ENCODE measurements at places on chromosomes 3 and 15. TPM values are rescaled to one million over a fixed set of nuclear protein-coding genes. Genes with fewer than 3 reads are reported as not detected.
A peak's percentile ranks its signal among the peaks of the same experiment; 100 is the strongest.

ATP13A4 gene
- 0.24 TPM for polyA plus RNA-seq

LIPH gene
- polyA plus RNA-seq = 10.4 TPM

- H3K27me3 ChIP-seq = no peaks in the 10 kb centered on the region
- no peaks in the 10 kb centered on the region for H3K36me3 ChIP-seq
- no peak for DNase-seq
- H3K4me3 ChIP-seq = no peak overlapping the region
Observed at GRCh38 chr15:33132233-33132580, 62.3 kb downstream of the FMN1 start.

C2CD4A gene
- 1.0 TPM for polyA plus RNA-seq

KCNAB1 gene
- 1.0 TPM for polyA plus RNA-seq

GRCh38 chr15:77497942-77498361 is 77.3 kb downstream of the HMG20A start:
- peak; percentile 27 for DNase-seq
- H3K27me3 ChIP-seq = no peaks in the 10 kb centered on the region
- H3K27ac ChIP-seq = no peak overlapping the region
- peaks cover 22% of the 10 kb centered on the region for H3K4me1 ChIP-seq
- no peaks in the 10 kb centered on the region for H3K36me3 ChIP-seq

PLCH1 gene
- polyA plus RNA-seq = 9.7 TPM

GRCh38 chr3:188241072-188241471 is 87.1 kb downstream of the LPP start:
- peaks cover 2% of the 10 kb centered on the region for H3K36me3 ChIP-seq
- no peak for DNase-seq
- no peak overlapping the region for H3K27ac ChIP-seq
- no peaks in the 10 kb centered on the region for H3K27me3 ChIP-seq
- no peak overlapping the region for H3K4me3 ChIP-seq

DNA sequence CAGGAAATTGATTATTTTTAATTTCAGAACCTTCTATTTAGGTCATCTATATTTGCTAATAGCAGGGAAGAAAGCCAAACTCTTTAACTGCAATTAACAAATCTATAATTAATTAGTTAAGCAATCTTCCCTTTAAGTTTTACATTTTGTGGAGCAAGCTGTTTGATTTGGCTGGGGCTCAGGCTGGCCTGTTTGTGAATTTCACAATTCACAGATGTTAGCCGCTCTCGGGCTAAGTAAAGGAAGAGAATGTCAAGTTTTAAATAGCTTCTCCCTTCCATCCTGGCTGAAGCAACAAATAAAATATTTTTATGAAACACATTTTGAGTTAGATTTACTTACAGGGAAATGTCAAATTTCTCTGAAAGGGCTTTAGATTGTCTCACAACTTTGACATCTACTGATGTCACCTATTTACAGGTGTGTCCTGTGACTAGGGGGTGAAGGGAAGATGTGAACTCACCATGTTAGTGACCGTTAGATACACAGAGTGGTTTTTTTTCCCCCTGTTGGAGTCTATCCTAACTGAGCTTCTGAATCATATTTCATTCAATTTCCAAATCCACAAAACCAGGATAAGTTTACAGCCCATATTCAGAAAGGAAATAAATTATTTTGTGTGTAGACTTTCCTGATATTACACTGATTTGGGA is 1.3 kb upstream of the TP63 start:
- no peak for DNase-seq
- no peaks in the 10 kb centered on the region for H3K4me1 ChIP-seq
- H3K4me3 ChIP-seq = no peak overlapping the region
- H3K27ac ChIP-seq = no peak overlapping the region

- H3K27ac ChIP-seq = no peak overlapping the region
- no peak for DNase-seq
- H3K27me3 ChIP-seq = no peaks in the 10 kb centered on the region
- H3K4me3 ChIP-seq = no peak overlapping the region
- H3K36me3 ChIP-seq = peaks cover 9% of the 10 kb centered on the region
- no peaks in the 10 kb centered on the region for H3K4me1 ChIP-seq
Observed at GRCh38 chr15:50365971-50366370, 11.0 kb upstream of the GABPB1 start.

- H3K4me1 ChIP-seq = no peaks in the 10 kb centered on the region
- H3K36me3 ChIP-seq = no peaks in the 10 kb centered on the region
- DNase-seq = no peak
Observed at GRCh38 chr3:59866076-59866475, 816.3 kb upstream of the CFAP20DC start.

DNA sequence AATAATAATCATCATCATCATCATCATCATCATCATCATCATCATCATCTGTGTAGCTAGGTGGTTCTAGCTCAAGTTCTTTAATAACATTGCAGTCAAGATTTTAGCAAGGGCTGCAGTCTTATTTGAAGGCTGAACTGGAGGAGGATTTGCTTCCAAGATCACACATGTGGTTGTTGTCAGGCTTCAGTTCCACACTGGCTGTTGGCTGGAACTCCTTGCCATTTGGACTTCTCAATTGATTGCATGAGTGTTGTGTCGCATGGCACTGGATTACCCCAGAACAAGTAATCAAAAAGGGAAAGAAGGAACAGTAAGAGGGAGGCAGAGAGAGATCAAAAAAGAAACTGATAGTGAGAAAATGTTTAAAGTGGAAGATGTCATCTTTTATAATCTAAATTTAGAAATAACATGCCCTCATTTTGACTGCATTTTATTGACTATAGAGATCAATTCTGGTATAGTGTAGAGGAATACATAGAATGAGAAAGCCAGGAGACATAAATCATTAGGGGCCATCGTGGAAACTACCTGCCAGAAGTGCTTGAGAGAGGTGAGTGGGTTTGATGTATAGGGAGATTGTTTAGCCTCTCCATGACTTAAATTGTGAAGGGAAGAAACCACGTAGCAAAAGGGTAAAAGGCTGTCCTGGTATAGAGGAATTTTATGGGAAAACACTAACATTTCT is 346.6 kb upstream of the RBMS3 start:
- DNase-seq = no peak
- no peaks in the 10 kb centered on the region for H3K4me1 ChIP-seq
- H3K4me3 ChIP-seq = no peak overlapping the region
- no peak overlapping the region for H3K27ac ChIP-seq

- H3K4me1 ChIP-seq = no peaks in the 10 kb centered on the region
- H3K4me3 ChIP-seq = no peak overlapping the region
- peaks cover 4% of the 10 kb centered on the region for H3K27me3 ChIP-seq
- no peaks in the 10 kb centered on the region for H3K36me3 ChIP-seq
Observed at GRCh38 chr15:82709081-82709420, 624 bp downstream of the AP3B2 start.

GRCh38 chr3:72448375-72448823 is 399.8 kb downstream of the SHQ1 start:
- no peak for DNase-seq
- no peak overlapping the region for H3K4me3 ChIP-seq
- H3K27ac ChIP-seq = no peak overlapping the region
- H3K27me3 ChIP-seq = no peaks in the 10 kb centered on the region

SI gene
- 551 TPM for polyA plus RNA-seq

DNA sequence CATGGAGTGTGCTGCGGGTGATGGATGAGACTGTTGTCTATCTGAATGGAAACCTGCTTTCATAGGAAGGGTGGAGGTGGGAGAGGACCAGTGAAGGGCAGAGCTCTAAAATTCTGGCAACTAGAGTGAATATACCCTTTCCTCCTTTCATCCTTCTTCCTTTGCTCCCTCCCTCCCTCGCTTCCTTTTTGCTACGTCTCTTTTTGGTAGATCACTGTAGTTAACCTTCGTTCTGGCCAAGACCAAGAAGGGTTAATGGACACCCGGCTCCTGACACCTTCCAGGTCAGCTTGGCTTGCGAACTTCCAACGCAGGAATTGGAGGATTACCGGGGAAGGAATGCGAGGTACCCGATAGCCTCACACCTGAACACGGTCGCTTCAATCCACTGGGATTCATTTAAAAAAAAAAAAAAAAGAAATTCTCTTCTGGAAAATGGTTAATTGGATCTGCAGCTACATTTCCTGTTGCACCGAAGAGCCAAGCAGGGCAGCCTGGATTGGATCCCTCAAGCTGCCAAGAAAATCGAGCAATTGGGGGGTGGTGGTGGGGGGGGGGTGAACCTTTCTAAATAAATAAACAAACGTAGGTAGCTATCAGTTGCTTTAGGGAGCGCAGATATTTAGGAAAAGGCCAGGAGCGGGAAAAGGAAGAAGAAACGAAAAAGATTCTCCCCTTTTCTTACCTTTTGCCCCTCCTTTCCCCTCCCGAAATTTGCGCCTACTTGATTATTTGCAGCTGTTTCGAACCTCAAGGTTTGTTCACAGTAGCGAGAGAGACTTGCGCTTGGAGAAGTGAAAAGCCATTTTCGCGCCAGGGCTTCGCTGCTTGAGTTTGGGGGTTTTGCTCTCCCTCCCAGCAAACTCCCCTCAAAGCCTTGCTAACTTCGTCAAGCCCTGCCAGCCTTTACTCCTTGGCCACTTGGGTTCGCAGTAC is 9.5 kb upstream of the NR2F2 start:
- peaks cover 3% of the 10 kb centered on the region for H3K4me1 ChIP-seq
- DNase-seq = no peak
- no peak overlapping the region for H3K4me3 ChIP-seq
- peaks cover 16% of the 10 kb centered on the region for H3K27me3 ChIP-seq

GRCh38 chr15:79887054-79887930 is 9.5 kb downstream of the MTHFS start:
- H3K4me1 ChIP-seq = peaks cover 2% of the 10 kb centered on the region
- no peak overlapping the region for H3K4me3 ChIP-seq
- H3K27me3 ChIP-seq = no peaks in the 10 kb centered on the region
- H3K27ac ChIP-seq = peak overlapping the region; percentile 53
- DNase-seq = no peak
- H3K36me3 ChIP-seq = peaks cover 14% of the 10 kb centered on the region

LYZL4 gene
- not detected for polyA plus RNA-seq

DNA sequence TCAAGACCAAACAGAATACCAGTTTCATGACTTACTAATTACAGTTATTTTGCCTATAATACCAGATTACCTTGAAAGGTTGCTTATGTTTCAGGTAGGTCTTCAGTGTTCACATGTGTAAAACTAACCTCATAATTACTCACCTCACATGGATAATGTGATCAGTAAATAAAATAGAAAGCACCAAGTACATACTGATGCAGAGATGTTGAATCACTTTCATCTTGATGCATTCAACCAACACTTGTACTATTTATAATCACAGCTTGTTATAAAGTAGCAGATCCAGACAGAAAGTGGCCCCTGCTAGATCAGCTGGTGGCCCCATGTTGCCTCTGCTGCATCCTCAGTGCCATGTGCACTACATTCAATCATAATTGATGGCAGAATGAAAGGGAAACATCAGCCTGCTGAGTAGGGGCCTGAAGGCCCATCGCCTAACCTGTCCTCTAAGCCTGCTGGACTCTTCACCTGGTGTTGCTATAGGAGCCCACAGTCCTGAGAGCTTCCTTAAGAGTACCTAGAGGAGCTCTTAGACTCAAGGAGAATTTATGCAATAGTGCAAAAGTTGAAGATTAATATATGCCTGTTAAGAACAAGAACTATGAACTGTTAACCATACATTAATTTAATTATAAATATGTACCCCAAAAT is 154.3 kb downstream of the PLCL2 start:
- no peak for DNase-seq
- H3K27ac ChIP-seq = peak overlapping the region; percentile 86
- H3K36me3 ChIP-seq = peaks cover 1% of the 10 kb centered on the region
- no peaks in the 10 kb centered on the region for H3K27me3 ChIP-seq
- H3K4me3 ChIP-seq = no peak overlapping the region
- H3K4me1 ChIP-seq = no peaks in the 10 kb centered on the region

GRCh38 chr15:100908466-100908865 is 10.7 kb upstream of the LRRK1 start:
- no peak overlapping the region for H3K27ac ChIP-seq
- no peak for DNase-seq
- H3K4me3 ChIP-seq = no peak overlapping the region
- peaks cover 13% of the 10 kb centered on the region for H3K36me3 ChIP-seq
- H3K27me3 ChIP-seq = peaks cover under 1% of the 10 kb centered on the region
- H3K4me1 ChIP-seq = no peaks in the 10 kb centered on the region

- peaks cover 7% of the 10 kb centered on the region for H3K36me3 ChIP-seq
- H3K27me3 ChIP-seq = no peaks in the 10 kb centered on the region
- no peak overlapping the region for H3K4me3 ChIP-seq
- peaks cover 2% of the 10 kb centered on the region for H3K4me1 ChIP-seq
- no peak for DNase-seq
Observed at GRCh38 chr15:72242775-72243370, 11.9 kb upstream of the PKM start.
